ENCODE measurements at places on chromosomes 11 and 22.

DNA sequence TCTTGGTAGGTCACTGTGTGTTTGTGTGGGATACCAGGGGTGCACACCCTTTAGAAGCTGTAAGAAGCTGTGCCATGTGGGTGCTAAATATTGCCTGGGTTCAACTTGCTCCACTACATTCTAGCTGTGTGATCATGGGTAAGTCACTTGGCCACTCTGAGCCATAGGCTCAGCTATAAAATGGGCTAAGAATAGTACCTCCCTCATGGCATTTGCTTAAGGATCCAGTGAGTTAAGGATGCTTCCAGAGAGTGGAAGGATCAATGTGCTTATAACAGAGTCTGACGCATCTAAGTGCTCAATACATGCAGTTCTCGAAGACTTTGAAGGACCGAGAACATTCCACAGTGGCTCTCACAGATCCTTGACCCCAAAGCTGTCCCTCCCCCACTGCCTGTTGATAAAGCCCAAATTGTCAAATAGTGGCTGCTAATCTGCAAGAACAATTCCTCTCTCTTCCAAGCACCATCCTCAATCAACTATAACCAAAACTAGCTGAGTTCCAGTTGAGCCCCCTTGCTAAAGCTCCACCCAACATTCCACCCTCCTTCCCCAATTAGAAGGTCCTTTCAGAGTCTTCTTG is 13.2 kb upstream of the TMPRSS6 start:
- DNase-seq: no peak

GRCh38 chr11:70048279-70049024 is 29.7 kb upstream of the ANO1 start:
- no peak for DNase-seq

GRCh38 chr11:13942971-13943381 is 19.5 kb upstream of the SPON1 start:
- no peak for DNase-seq

GRCh38 chr22:50468626-50469025 is 6.2 kb downstream of the SBF1 start:
- no peak for DNase-seq

DNA sequence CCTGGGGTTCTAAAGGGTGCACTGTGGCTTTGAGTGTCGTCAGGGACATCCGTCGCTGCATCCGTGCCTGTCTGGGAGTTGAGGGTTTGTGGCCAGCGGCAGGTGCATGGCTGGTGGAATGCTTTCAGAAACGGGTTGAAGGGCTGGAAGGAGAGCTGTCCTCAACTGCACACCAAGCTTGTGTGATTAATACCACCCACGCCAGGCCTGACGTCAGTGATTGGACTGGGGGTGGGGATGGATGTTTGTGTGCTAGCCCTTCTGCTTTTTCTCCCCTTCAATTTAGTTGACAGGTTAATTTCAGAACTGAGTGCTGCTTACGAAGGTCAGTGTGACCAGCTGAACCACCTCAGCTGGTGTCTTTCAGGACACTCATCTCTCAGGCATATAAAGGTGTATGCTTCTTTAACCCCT is 3.2 kb upstream of the GAB2 start:
- DNase-seq: no peak

GRCh38 chr11:66860449-66860831 is 3.6 kb downstream of the LRFN4 start:
- no peak for DNase-seq

- DNase-seq: no peak
Measured at GRCh38 chr11:17280494-17281127, 4.1 kb downstream of the NUCB2 start.

- no peak for DNase-seq
Measured at GRCh38 chr22:33781411-33781810, 138.9 kb downstream of the LARGE1 start.

GRCh38 chr11:133823211-133823610 is 22.1 kb downstream of the SPATA19 start:
- no peak for DNase-seq

DNA sequence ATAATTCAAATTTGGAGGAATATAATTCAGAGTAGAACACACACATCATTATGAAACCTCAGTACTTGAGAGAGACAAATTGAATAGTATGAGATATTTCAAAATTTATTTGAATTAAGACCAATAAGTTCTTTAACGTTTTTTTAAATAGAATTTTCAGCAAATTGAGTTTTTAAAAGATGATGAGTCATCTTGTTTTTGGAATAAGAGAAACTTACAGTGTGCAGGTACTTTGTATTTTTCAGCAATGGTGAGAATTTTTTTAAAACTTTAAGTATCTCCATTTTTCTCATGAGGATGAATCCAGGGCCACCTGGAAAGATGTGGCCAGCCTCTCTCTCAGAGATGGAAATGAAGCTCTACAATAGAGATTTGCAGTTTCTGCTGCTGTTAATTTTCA is 1015.0 kb upstream of the TENM4 start:
- no peak for DNase-seq

DNA sequence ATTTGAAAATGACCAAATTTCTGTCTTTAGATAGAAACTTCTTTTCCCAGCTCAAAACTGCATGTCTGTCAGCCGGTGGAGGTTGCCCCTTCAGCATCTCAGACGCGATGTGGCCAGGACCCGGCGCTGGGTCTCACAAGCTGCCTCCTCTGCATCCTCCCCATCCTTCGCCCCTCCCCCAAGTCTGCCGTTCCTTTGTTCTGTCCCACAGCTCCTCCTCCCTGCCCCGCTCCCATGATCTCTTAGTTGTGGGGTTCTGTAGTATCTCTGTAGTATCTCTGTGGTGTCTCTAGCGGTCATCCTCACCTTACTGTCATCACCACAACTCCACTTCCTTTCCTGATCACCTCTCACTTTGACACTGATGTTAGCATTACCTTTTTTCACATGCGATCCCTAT is 49.9 kb downstream of the TRAF6 start:
- DNase-seq: no peak

DNA sequence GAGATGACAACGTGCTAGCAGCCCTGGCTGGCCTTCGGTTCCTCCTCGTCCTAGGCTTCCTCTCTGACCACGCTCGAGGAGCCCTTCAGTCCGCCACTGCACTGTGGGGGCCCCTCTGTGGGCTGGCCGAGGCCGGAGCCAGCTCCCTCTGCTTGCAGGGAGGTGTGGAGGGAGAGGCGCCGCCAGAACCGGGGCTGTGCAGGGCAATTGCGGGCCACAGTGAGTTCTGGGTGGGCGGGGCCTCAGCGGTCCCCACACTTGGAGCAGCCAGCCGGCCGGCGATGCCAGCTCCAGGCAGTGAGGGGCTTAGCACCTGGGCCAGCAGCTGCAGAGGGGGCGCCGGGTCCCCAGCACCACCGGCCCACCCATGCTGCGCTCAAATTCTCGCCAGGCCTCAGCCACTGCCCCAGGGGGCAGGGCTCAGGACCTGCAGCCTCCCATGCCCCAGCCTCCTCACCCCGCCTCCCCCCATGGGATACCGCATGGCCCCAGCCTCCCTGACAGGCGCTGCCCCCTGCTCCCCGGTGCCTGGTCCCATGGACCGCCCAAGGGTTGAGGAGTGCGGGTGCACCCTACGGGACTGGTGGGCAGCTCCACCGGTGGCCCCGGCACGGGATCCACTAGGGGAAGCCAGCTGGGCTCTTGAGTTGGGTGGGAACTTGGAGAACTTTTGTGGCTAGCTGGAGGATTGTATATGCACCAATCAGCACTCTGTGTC is 399.4 kb downstream of the LUZP2 start:
- no peak for DNase-seq
